ENCODE measurements at places on chromosomes 5 and 9.

DNA sequence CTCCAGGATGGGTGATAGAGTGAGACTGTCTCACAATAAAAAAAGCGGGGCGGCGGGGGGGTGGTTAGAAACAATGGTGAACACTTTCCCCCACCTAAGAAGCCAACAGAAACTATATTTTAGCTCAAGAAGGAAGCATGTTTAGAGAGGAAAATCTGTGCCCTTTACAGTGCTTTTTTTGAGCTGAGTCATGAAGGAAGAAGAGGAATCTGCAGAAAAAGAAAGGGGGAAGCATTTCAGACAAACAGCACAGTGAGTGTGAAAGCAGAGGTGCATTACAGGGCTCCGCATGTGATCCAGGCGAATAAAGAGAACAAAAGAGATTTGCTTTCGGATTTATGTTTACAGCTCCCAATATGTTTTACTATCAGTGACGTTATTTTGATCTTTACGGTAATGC, 1504.6 kb upstream of the WWC1 start:
- DNase-seq = no peak

GRCh38 chr5:72146056-72146455, 38.8 kb downstream of the MAP1B start:
- DNase-seq = no peak

DNA sequence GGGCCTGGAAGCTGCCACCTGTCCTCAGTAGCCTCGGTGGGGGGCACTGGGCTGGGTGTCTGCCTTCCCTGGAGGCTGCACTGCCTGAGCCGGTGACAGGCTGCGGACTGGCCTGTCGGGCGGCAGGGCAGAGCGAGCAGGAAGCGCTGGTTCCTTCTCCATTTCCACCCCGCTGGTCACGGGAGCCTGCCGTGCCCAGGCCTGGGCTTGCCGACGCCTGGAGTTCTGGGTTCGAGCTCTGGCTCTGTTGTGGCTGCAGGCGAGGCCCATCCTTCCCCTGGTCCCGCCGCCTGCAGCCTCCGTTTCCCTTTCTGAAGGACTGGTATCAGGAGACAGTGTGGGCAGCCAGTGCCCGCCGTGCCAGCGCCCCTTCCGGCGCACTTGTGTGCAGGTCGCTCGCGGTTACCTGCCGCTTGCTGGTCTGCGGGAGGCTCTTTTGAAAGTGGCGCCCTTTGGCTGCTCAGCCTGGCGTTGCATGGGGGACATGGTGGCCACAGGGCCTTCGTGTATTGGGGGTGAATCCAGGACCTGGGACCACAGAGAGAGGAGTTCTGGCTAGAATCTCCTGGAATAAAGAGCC, 34.0 kb downstream of the RXRA start:
- no peak for DNase-seq

- DNase-seq = no peak
Observed at GRCh38 chr5:88954511-88954910, 71.5 kb upstream of the MEF2C start.

- no peak for DNase-seq
Observed at GRCh38 chr5:129400395-129400983, 59.6 kb upstream of the ADAMTS19 start.

- DNase-seq = no peak
Observed at GRCh38 chr5:124060011-124060410, 548.0 kb downstream of the CSNK1G3 start.

GRCh38 chr5:175438234-175438857, 5.6 kb downstream of the DRD1 start:
- no peak for DNase-seq
